ENCODE measurements at places on chromosomes 16 and 17. TPM values are rescaled to one million over a fixed set of nuclear protein-coding genes. Genes with fewer than 3 reads are reported as not detected.

The CES4A gene
- polyA plus RNA-seq, result 8.2 TPM

The TLCD1 gene
- polyA plus RNA-seq, result 8.7 TPM

- no peak for DNase-seq
These were observed 40.7 kb downstream of the SYNRG start for GRCh38 chr17:37568350-37569053.

DNA sequence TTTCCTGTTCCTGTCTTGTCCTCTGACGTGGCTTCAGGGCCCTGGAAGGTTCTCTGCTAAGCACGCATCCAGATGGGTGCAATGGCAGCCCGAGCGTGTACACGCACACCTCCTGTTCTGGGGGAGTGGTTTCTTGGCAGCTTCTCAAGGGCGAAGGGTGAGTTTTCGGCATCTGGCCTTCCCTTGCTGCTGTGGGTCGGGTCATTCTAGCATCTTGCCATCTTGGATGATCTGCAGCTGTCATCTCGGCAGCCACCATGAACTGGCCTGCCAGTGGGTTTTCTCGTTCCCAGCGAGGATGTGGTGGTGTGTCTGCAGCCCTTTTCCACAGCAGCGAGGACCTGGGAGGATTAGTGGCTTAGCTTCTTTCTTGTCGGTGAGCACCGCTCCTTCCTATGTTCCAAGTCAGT lies 10.6 kb downstream of the MSI2 start:
- no peak for DNase-seq

GRCh38 chr17:9355846-9356245 lies 219.8 kb downstream of the STX8 start:
- DNase-seq, result no peak

DNA sequence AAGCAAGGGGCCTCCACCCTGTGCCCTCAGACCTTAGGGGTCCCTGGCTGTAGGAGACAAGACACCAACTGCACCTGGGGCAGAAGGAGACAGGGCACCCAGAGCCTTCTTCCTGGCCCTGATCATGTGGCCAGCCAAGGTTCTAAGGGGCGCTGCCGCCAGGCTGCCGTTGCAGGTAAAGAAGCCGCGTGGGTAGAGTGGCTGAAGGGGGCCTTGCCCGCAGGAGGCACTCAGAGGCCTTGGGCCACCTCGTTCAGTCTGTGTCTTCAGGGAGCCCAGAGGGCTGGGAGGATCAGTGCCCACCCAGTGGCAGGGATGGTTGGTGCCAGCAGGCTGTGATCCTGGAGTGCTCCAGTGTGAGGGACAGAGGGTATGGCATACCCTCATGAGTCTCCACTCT lies 1.6 kb upstream of the AATK start:
- no peak for DNase-seq

DNA sequence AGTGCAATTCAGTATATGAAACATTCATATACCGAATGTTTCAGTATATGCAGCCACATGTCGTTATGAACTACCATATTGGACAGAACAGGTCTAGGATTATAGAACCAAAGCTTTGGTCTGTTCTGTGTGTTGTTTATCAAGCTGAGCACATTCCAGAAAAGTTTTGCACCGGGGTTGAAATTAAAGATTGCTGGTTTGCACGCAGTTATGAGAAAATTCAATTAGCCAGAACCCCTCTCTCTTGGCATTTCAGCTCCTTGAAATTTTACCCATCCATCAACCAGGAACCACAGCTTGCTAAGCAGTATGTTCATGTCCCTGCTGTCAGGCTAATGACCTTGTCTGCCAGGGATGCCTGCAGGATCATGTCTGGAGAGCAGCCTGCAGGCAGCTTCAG lies 9.5 kb downstream of the KRT32 start:
- DNase-seq, result no peak

DNA sequence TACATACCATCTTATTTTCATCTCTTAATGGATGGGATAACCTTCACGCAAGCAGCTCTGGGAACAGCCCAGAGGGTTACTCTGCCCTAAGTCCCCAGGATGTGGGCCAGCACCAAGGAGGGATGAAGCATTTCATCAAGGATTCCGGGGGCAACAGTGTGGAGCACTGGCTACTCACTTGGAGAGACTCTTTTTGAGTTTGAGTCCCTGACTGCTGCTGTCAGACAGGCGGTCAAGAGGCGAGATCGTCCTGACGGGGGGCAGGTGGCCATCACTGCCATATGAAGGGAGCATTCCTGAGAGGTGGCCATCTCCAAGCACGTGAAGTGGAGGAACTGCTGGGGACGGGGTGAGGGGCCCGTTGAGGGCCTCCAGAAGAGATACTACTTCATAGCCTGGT lies 18.1 kb upstream of the FOXJ1 start:
- DNase-seq, result no peak

Data from right lung (tissue), 10 donors.